Osteocyte (in vitro differentiated cells): ENCODE measurements at places on chromosomes 3 and 15.

GRCh38 chr15:67240235-67241131 lies 14.0 kb downstream of the AAGAB start:
- no peak for DNase-seq

DNA sequence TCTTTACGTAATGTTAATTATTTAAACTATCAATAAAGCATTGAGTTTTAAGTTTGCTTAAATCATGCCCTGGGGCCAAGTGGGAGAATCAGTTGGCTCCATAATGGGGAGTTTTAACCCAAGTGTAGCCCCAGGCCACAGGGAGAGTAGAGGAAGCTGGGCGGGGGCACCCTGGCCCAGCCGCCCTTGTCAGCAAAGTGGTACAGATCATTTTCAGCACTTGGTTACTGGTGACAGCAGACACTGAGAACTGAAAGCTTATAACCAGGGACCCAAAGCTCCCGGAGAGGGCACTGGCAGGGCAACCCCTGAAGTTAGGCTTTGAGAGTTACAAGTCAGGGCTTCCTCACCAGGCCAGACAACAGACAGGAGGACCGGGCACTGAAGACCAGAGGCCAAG lies 90.6 kb downstream of the SEMA5B start:
- no peak for DNase-seq

- DNase-seq: no peak
Measured at GRCh38 chr3:23002836-23003732, 200.0 kb upstream of the UBE2E2 start.

GRCh38 chr3:126859415-126860246 lies 123.3 kb upstream of the PLXNA1 start:
- peak; percentile 76 for DNase-seq

- no peak for DNase-seq
Measured at GRCh38 chr3:29438580-29438979, 157.7 kb downstream of the RBMS3 start.

- no peak for DNase-seq
Measured at GRCh38 chr3:172354931-172355499, 93.2 kb downstream of the GHSR start.

- no peak for DNase-seq
Measured at GRCh38 chr15:27339138-27339537, 368.2 kb downstream of the GABRG3 start.

DNA sequence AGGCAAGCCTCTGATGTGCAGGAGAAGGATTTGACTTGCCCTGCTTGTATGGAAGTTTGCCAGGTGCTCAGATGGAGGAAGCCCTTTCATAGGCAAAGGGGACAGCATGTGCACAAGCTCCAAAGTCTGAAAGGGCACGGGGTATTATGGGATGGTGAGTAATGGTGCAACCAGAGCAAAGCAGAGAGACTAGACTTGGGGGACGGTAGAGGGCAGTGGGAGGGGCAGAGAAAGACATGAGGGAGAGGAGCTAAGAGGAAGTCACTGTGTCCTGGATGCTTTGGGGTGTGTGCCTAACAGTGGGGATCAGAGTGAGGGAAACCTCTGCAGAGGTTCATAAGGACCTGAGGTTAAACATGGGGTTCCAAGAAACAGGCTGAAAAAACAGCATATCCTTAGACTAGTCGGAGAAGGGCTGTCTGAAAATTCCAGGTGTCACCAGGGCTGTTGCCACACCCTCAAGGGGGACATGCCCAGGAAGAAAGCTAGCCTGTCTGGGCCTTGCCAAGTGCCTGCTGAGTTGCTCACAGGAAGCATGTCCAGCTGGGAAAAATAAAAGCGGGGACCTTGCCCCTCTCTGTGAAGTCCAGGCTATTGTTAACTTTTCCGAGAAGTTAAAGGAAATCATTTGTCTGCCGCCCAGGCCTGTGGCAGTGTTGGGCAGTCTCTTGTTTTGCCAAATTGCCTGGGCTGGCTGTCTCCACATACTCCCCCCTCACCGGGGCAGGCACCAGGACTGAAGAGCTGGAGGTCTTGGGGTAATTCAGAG lies 47.1 kb downstream of the HRH1 start:
- no peak for DNase-seq

DNA sequence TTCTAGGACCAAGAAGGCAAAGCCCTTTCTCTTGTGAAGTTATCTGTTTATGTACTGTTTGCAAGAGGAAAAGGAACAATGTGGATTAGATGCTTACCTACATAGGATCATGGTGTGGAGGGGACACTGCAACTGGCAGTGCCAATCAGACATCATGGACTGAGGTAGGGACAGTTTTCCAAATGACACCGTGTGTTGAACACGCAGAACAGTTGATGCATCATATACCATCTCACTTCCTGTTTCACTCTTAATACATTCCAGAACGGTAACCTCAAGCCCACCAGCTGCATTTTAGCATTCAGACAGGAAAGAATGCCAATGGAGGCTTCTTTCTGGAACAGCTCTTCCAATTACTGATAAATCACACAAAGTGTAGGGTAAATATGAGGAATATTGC lies 397.7 kb upstream of the LMCD1 start:
- no peak for DNase-seq

DNA sequence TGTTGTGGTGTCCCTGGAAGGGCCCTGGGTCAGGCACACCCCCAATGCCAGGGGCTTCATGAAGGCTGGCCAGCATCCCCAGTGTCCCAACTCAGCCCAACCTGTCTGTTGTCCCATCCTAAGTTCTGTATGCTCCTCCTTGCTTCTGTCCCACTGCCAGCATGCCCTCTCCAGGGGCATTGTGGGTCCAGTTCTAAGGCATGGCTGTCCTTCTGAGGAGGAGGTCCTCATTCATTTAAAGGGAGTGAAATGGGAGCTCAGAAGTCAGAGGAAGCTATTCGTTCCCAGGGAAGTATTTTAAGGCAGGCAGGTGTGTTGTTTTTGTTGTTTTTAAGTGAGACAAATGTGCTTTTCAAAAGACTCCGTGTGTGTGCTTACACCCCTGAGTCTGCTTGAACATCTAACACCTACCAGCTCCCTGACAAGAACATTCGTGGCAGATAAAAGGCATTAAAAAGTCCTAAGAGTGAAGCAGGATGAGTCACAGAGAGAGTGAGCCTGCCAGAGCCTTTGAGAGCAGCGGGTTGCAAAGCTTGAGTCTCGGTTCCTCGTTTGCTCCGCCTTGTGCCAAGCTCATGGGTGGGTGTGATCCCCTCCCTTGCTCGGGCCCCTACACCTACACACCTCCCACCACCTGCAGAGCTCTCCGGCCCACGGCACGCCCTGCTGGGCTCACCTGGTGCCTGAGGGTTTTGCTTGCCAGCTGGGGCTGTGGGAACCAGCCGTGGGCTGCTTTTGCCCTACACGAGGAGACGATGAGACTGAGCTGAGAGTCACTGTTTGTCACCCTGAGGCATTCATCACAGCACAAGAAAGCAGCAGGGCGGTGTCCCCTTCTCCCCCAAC lies 183.4 kb upstream of the TOPAZ1 start:
- DNase-seq: no peak

- DNase-seq: no peak
Measured at GRCh38 chr15:45690581-45691260, 55.9 kb downstream of the SQOR start.

- DNase-seq: no peak
Measured at GRCh38 chr15:42863572-42864239, 56.9 kb downstream of the TTBK2 start.

GRCh38 chr3:64666171-64666588 lies 21.6 kb downstream of the ADAMTS9 start:
- no peak for DNase-seq
